A549 treated with Hydrocortisone at 1 μM for 4 hours (cell line): ENCODE measurements at places on chromosomes 12 and 14. TPM values are rescaled to one million over a fixed set of nuclear protein-coding genes. Genes with fewer than 3 reads are reported as not detected.

The TMEM263 gene
- total RNA-seq: 25.5 to 34.9 TPM (median 29.5 TPM) in 5 replicates

The WNT5B gene
- 1.6 to 3.3 TPM (median 3.0 TPM) in 5 replicates for total RNA-seq

The CISTR gene
- not detected in 5 replicates for total RNA-seq

The CRACR2A gene
- 1.2 to 2.2 TPM (median 1.6 TPM) in 5 replicates for total RNA-seq

The BICDL1 gene
- 3.8 to 4.8 TPM (median 4.3 TPM) in 5 replicates for total RNA-seq

The PDZRN4 gene
- total RNA-seq: 0.03 to 0.05 TPM in 2 of 5 replicates, not detected in the others

The RERG gene
- 0.10 to 0.29 TPM (median 0.22 TPM) in 5 replicates for total RNA-seq

The CIROP gene
- not detected in 5 replicates for total RNA-seq

The P2RX2 gene
- total RNA-seq: not detected in 5 replicates

The TAS2R9 gene
- not detected in 5 replicates for total RNA-seq

The KRT75 gene
- total RNA-seq: 0.07 to 0.18 TPM (median 0.09 TPM) in 5 replicates

The LRTM2 gene
- total RNA-seq: 0.07 to 0.15 TPM in 2 of 5 replicates, not detected in the others

The MYH7 gene
- 0.01 TPM in 1 of 5 replicates, not detected in the others for total RNA-seq

The OAS2 gene
- 0.11 to 0.22 TPM (median 0.15 TPM) in 5 replicates for total RNA-seq

The KRT6C gene
- 0.06 TPM in 1 of 5 replicates, not detected in the others for total RNA-seq

The NXPH4 gene
- total RNA-seq: 4.1 to 6.0 TPM (median 5.1 TPM) in 5 replicates

The FOXN4 gene
- 0.03 to 0.08 TPM (median 0.03 TPM) in 3 of 5 replicates, not detected in the others for total RNA-seq

The CD69 gene
- total RNA-seq: not detected in 5 replicates

The KRT77 gene
- total RNA-seq: not detected in 5 replicates

The FAM186B gene
- 0.05 to 0.16 TPM (median 0.13 TPM) in 5 replicates for total RNA-seq

The ACVRL1 gene
- total RNA-seq: 0.05 to 0.20 TPM (median 0.06 TPM) in 5 replicates

The SIRT4 gene
- 0.67 to 1.1 TPM (median 0.90 TPM) in 5 replicates for total RNA-seq

The LRFN5 gene
- not detected in 5 replicates for total RNA-seq

The CAPS2 gene
- 0.94 to 1.6 TPM (median 0.99 TPM) in 5 replicates for total RNA-seq

The TPPP2 gene
- not detected in 5 replicates for total RNA-seq

The ATXN3 gene
- 21.3 to 45.4 TPM (median 23.1 TPM) in 5 replicates for total RNA-seq

The INSM2 gene
- 0.05 to 0.10 TPM (median 0.05 TPM) in 4 of 5 replicates, not detected in the other for total RNA-seq

The INHBE gene
- 0.05 to 0.09 TPM in 2 of 5 replicates, not detected in the others for total RNA-seq

The LRRIQ1 gene
- total RNA-seq: 0.54 to 1.2 TPM (median 0.99 TPM) in 5 replicates

The SYNDIG1L gene
- not detected in 5 replicates for total RNA-seq

The TMEM121 gene
- total RNA-seq: 4.6 to 9.5 TPM (median 8.0 TPM) in 5 replicates

The B4GALNT3 gene
- 0.47 to 0.71 TPM (median 0.60 TPM) in 5 replicates for total RNA-seq
